NCI-H1436 (cell line): ENCODE measurements at places on chromosomes 3 and 15.

DNA sequence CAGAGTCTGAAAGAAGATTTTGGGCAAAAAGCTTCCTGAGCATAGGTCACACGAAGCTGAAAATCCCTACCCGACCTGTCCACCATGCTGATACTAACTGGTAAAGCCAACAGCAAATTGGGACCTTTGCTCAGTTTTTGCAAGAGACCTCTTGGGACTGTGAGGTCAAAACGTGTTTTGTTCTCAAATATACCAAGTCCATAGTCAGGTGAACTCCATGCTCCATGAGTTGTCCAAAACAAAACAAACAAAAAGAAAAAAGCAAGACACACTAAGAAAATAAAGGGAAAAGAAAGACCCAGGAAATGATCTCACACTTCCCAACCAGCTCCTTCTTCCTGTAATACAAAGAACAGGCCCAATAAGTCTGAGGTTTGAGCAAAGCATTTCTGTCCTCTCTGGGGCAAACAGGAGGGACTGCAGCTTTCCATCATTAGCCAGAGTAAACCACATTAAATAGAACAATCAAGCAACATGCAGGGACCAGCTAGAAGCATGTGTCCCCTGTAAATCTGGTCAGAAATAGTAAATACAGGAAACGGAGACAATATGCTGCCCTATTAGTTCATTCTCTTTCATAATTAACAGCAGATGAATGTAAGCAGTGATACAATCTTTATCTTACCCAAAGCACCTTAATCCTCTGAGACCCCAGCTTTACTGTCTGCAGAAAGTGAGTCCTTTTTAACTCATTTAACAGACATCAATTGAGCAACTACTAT lies 125.0 kb upstream of the LIPC start:
- no peak for DNase-seq

GRCh38 chr15:39326306-39326975 lies 254.4 kb upstream of the THBS1 start:
- no peak for DNase-seq

GRCh38 chr3:142844339-142844977 lies 44.4 kb downstream of the PCOLCE2 start:
- peak; percentile 10 for DNase-seq

DNA sequence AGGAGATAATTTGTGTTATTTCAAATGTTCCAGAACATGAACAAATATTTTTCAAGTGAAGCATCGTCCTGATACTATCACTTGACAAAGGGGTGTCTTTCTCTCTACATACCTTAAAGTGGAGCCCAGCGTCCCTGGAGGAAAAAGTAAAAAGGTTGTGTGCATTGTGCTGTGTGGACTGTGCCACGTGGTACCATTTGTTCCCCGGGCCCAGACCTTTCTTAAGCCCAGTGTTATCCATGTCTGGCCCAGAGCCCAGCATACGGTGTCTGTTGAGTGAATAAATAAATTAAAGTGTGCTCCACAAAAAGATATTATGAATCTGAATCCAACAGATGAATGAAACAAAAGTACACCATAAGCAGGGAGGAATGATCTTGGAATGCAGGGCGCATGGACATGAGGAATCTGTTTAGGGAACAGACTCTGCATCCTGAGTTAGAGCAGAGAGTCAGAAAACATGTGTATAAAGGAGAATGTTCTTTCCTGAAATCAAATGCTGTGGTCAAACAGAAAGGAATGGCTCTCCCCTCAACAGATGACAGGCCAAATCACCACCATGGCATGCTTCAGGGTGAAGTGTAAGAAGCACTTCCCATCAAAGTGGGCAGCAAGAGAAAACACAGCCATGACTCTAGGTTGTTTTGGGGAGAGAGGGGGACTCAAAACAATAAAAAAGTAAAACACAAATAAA lies 8.1 kb upstream of the PRSS50 start:
- no peak for DNase-seq

- no peak for DNase-seq
Observed at GRCh38 chr3:194401346-194401745, 2.3 kb upstream of the GP5 start.

GRCh38 chr3:30676424-30677346 lies 70.3 kb downstream of the TGFBR2 start:
- DNase-seq, result no peak

GRCh38 chr3:194081826-194082225 lies 54.1 kb upstream of the HES1 start:
- peak; percentile 54 for DNase-seq

GRCh38 chr3:143187111-143187510 lies 67.5 kb downstream of the CHST2 start:
- no peak for DNase-seq
